ENCODE measurements at places on chromosomes 6 and 20.

- DNase-seq, result no peak
These were observed 28.8 kb upstream of the DDR1 start for GRCh38 chr6:30855429-30856075.

DNA sequence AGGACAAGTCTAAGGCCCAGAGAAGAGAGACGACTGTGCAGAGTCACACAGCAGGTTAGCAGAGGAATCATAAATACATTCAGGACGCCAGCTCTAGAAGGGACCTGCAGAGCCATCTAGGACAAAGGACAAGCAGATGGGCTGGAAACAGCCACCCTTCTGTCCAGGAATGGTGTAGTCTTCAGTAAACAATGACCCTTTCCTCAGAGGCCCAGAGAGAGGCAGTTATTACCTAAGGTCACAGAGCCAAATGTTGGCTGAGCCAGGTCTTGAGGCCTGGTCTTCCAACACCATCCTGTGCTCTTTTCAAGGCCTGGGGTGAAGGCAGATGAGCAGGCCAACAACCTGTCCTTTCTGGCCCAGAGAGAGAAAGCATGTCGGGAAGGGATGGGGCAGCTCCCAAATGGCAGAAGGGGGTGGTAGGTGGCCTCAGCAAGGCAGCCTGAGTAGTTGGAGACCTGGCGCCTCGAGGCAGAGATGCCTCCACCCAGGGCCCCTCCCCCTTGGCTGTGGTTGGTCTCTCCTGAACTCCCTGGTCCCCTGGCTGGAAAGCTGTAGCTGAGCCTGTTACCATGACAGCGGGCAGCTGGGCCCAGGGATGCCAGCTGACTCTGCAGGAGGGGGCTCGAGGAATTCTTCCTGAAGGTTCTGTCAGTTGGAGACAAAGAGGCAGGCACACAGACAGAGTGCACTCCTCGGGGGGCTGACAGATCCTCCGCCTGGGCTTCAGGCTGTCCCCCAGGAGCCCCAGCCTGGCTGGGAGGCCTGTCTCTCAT lies 24.8 kb downstream of the EPB41L1 start:
- no peak for DNase-seq

GRCh38 chr20:7294816-7295360 lies 527.4 kb downstream of the BMP2 start:
- no peak for DNase-seq

DNA sequence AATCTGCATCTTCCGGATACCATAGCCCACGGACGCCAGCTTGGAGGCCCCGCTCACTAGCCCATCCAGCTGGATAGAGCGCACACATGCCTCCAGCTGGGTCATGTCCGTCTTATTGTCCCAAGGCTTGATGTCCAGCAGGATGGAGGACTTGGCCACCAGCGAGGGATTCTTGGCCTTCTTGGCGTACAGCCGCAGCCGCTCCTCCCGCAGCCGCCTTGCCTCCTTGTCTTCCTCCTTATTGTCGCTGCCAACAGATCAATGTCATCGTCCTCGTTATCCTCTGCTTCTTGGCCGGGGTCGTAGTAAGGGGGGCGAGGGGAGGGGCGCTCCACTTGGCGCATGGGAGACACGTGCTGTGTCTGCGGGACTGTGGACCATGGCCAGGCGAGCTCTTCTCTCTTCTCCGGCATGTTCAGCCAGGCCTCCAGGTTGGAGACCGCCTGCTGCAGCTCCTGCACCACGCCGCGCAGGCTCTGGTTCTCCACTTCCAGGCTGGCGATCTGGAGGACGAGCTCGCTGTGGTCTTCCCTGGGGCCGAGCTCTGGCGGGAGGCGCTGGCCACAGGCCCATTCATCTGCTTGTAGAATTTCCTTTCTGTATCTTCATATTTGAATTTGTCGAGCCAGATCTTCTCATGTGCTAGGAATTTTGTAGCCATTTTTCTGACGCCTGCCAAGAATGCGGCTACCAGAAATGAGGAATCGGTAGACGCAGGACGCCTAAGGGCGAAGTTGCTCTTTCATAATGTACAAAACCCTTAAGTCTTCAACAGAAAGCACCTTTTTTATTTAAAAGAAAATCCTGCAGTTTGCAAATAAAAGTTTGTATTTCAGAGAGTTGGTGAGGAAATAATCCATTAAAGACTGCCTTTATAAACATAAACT lies 60.1 kb upstream of the PTPRK start:
- DNase-seq, result no peak

- no peak for DNase-seq
These were observed 77.6 kb downstream of the TRERF1 start for GRCh38 chr6:42374018-42374669.

GRCh38 chr6:117629119-117629660 lies 26.9 kb upstream of the GOPC start:
- DNase-seq, result no peak

DNA sequence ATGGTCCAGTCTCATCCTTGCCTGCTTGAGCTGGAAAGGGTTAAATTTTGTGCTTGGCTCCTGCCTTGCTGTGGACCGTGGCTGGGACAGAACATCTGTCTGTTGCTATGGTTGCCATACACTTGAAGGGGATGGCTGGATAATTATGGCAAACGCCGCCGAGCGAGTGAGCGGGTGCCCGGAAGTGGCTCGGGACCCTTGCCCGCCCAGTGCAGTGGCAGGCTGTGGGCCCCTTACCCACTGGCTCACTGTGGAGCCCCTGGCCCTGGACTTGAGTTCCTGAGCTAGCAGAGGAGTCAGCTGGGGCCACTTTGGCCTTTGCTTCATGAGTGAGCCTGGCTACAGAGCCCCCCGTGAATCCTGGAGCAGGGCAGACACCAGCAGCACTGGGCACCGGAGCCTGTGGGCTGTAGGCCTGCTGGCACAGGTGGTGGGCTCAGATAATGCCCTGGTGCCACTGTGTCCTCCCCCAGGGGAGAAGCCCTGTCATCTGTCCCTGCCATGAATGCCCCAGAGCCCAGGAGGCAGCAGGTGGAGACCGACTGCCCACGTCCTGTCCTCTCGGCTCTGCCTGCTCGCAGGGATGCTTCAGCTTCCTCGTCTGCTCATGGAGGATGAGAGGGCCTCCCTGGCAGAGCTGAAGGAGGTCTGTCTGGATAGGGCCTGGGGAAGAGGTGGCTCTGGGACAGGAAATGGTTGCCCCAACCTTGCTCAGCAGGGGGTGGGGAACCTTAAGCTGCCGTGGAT lies 25.5 kb upstream of the NOL4L start:
- DNase-seq, result no peak
